ENCODE measurements at places on chromosomes 6 and 20.

GRCh38 chr6:30562470-30563425 lies 5.7 kb downstream of the PRR3 start:
- no peak for DNase-seq

DNA sequence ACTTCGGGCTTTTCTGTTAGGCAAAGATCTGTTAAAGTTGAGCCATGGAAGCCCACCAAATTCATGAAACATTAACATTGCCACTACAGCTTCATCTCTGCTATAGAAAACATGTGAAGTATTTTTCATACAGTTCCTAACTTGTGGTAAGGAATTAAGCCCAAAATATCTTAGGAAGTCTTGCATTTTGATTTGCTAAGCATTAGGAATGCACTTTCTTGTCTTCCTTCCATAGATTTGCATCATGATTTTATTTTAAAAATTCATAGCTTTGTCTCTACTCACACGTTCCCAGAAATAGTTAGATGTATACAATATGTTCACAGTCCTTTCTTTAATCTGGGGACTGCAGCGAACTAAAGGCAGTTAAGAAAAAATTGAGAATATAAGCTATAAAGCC lies 325.6 kb downstream of the CENPW start:
- no peak for DNase-seq

- no peak for DNase-seq
Measured at GRCh38 chr6:89033461-89033860, 47.1 kb upstream of the PNRC1 start.

GRCh38 chr20:4063631-4064030 lies 48.3 kb upstream of the RNF24 start:
- no peak for DNase-seq

- DNase-seq: peak; percentile 98
Measured at GRCh38 chr6:112690497-112691202, 343.5 kb downstream of the RFPL4B start.

GRCh38 chr20:52958211-52958610 lies 13.9 kb upstream of the TSHZ2 start:
- no peak for DNase-seq

Measured in NCI-H1105 treated with DMSO at 0.1 percent for 48 hours (cell line).